B cell (primary cell): ENCODE measurements at places on chromosomes 1 and 21. TPM values are rescaled to one million over a fixed set of nuclear protein-coding genes. Genes with fewer than 3 reads are reported as not detected.
A peak's percentile ranks its signal among the peaks of the same experiment; 100 is the strongest.

GRCh38 chr1:153404768-153405167, 11.6 kb upstream of the S100A7A start:
- peak; percentile 41 for DNase-seq

DNA sequence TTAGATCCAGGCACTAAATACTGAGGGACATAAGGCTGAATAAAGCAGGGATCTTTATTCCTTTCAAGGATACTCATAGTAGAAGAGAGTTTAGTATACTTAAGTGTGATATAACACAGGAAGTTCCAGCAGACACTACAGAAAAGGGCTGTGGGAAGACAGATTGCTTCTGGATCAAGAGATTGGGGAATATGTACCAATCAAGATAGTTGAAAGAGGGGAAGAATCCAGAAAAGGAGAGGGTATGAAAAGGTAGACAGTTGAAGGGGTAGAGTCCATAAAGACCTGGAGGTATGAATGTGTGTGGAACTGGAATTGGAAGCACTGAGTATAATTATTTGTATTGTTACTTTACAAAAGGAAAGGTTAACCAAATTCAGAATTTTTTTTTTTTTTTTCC, 2.4 kb downstream of the RPS6KC1 start:
- no peak for DNase-seq

GRCh38 chr21:42539931-42540343, 26.3 kb downstream of the SLC37A1 start:
- no peak for DNase-seq

GRCh38 chr1:71737768-71738167, 544.6 kb downstream of the NEGR1 start:
- DNase-seq = no peak

DNA sequence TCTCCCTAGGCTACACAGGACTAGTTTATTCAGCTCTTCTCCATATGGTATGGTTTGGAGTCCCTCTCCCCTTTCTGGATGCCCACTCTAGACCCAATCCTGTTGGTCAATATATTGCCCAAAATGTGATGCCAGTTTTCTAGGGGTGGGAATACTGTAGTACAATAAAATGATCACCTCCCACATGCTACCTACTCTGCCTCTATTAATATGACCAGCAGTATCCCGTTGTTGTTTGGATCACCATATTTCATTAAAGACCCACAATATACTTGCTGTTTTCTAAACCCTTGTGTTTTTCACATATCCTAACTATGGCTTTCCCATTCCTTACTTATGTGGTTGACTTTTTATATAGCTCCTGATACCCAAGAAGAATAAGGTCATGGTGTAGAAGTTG, 95.9 kb upstream of the IGSF21 start:
- no peak for DNase-seq

DNA sequence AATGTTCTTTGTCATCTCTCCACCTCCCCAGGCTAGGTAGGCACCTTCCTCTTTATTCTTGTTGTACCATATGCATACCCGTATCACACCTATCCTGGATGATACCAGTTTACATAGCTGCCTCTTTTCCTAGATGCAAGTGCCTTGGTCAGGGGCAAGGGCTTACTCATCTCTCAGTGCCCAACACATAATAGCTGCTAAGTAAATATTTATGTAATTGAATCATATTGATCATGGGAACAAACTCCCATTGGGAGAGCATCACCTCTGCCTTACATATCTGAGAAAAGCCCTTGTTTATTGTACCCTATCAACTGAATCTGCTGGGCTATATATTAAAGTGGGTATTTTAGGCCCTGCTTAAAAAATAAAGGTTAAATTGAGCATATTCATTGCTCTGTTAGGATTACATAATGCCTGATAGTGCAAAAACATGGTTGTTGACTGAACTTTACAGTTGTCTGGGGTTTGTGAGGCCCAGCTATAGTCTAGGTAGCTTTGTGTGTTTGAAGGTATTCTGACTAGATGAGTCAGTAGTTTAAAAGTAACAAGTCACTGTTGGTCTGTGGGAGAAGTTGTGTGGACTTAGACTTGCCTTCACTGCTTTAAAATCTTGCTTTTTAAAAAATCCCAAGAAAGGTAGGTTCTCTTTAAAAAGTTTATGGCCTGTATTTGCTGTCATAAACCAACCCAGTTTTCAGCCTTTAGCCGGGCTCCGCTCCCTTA, 82.6 kb downstream of the OLFML2B start:
- no peak for DNase-seq

DNA sequence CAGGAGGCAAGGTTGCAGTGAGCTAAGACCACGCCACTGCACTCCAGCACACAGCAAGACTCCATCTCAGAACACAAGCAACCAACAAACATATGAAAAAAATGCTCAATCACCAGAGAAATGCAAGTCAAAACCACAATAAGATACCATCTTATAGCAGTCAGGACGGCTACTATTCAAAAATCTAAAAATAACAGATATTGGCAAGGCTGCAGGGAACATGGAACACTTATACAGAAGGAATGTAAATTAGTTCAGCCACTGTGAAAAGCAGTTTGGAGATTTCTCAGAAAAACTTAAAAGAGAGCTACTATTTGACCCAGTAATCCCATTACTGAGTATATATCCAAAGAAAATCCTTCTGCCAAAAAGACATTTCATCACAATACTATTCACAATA, 27.6 kb upstream of the POGK start:
- DNase-seq = no peak

- DNase-seq = no peak
These were observed 665.4 kb upstream of the CAMK1G start for GRCh38 chr1:208918160-208918559.

DNA sequence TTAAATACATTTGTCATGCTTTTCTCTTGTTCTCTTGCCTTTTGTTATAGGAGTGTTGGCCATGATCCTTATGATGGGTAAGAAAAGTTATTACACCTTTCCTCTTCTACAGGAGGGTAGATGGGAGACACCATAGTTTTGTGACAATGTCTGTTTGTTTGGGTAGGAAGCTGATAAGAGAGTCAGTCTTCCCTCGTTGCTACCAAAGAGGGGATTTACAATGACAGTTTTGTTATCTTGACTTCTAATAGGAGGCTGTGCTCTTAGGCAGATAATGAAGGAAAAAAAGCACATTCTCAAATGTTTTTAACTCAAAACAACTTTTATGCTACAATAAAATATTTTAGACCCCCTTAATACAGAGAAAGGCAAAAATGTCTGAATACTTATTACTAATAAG, 48.0 kb upstream of the WLS start:
- no peak for DNase-seq

DNA sequence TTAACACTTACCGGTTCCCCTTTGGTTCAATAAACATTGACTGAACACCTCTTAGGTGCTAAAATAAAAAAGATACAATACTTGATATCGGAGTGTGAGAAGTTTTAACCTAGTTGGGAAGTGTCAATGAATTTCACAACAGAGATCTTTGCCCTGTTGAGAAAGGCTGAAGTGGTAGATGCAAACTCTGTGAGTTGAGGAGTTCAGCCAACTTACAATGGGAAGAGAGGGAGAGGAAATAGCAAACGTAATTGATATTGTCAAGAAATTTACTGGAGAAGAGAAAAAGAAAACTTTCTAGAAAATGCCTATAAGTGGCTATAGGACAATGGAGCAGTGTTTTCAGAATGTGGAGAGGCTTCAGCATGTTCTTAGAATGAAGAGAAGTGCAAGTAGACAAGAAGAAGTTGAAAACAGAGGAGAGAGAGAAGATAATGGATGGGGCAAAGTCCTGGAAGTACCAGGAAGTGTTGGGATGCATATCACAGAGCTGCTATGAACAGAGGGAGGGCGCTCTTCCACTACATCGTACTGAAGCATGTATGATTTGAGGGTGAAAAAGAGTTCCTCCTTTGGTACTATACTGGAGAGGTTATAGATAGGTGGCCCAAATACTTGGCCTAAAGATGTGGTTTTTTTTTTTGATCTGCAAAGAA, 48.9 kb downstream of the MEF2D start:
- no peak for DNase-seq

DNA sequence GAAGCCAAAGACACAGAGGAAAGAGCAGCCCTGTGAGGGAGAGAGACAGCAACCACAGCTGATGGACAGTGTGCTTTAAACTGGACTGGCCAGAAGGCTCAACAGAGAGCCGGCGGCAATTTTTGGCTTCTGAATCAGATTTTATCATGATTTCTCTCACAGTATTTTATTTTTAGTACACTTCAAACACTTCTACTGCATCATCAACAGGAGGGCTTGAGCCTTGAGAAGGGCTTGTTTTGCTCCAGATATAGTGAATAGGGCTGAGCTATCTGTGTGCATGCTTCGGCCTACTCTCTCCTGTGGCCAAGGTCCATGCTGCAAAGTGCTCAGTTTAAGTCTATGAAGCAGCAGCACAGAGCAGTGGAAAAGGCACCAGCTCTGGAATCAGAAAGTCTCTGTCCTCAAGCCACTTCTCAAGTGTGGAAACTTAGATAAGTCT, 33.3 kb downstream of the ADCY10 start:
- no peak for DNase-seq

DNA sequence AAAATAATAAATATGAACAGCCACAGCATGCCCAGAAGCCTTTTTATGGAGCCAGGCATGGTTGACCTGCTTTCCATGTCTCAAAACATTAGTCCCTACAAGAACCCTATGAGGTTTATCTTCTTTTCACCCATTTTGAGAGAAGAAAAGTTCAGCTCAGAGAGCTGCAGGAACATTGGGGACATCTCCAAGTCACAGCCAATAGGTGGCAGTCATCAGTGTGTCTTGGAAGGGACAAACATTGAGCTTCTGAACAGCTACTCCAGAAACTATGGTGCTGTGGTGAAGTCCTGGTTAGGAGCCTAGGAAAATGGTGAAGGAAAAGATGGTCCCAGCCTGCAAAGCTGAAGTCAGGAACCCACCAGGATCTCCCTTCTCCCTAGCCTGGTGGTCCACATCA, 73.6 kb downstream of the JMJD4 start:
- DNase-seq = no peak

- DNase-seq = no peak
These were observed 45.9 kb upstream of the GPR157 start for GRCh38 chr1:9174762-9175161.

DNA sequence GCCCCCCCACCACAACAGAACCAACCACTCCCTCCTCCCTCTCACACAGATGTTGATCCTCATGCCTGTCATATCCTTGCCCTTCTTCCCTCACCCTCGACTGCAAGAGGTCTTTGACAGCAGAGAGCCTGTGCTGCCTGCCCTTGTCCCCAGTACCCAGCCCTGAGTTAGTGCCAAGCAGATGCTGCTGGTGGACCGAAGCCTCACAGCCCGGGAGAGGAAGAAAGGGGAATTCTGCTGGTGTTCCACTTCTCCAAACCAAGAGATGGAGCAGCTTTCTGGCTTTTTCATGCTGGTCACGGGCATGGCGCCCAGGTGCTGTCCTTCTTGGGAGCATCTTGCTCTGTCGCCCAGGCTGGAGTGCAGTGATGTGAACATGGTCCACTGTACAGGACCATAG, 69.1 kb downstream of the SLC66A1 start:
- DNase-seq = no peak

DNA sequence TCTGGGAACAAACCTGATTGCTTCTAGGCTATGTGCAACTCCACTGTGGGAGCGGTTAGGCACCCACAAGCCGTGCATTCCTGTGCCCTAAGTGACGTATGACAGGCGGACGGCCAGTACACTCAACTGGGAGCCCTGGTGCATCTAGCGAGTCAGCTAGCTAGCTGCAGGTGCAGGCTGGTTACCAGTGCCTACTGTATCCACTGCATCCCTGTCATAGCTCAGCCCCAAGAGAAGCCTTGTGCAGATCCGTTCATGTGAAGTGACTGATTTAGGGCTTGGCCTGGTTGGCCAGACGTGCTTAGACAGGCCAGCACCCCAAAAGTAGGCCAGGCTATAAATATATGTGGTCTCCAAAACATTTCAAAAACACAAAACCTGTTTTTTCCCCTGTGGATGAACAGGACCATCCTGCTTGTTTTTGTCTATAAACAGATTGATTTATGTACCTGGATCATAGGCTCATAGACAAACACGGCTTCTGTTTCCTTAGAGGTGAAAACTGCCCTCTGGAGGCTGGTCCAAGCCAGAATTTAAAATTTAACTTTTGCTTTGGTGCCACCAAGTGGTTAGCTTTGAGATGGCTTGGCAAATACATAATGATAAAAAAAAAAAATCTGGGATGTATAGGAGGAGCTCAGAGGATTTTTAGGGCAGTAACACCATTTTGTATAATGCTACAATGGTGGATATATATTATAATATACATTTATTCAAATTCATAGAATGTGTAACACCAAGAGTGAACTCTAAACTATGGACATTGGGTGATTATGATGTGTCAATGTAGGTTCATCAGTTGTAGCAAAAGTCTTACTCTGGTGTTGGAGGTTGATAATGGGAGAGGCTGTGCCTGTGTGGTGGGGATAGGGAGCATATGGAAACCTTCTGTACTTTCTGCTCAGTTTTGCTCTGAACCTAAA, 68.5 kb downstream of the GIPC2 start:
- peak; percentile 72 for DNase-seq

The BARHL2 gene
- total RNA-seq = not detected in 2 replicates

The GPR89B gene
- total RNA-seq = 20.5 and 22.8 TPM in 2 replicates

The RBM11 gene
- 3.0 and 3.4 TPM in 2 replicates for total RNA-seq

The ANKRD35 gene
- not detected in 2 replicates for total RNA-seq

The DSCAM gene
- total RNA-seq = not detected in 2 replicates

The ETV3L gene
- not detected in 2 replicates for total RNA-seq

The RGS7 gene
- 0.15 TPM in 1 of 2 replicates, not detected in the other for total RNA-seq

The OR2M3 gene
- total RNA-seq = not detected in 2 replicates

The DNAI4 gene
- total RNA-seq = 2.7 and 4.3 TPM in 2 replicates

The ABCB10 gene
- total RNA-seq = 17.0 and 18.6 TPM in 2 replicates

The FABP3 gene
- total RNA-seq = not detected in 2 replicates

The EBNA1BP2 gene
- total RNA-seq = 25.9 and 27.4 TPM in 2 replicates

The BSND gene
- total RNA-seq = not detected in 2 replicates
